ENCODE measurements at places on chromosomes 5 and 9. TPM values are rescaled to one million over a fixed set of nuclear protein-coding genes. Genes with fewer than 3 reads are reported as not detected.

HMCN2 gene
- total RNA-seq, result not detected

CRAT gene
- total RNA-seq, result 55.4 TPM

PCDHA4 gene
- not detected for total RNA-seq

PCDHA3 gene
- not detected for total RNA-seq

PPP1R2B gene
- total RNA-seq, result 0.11 TPM

PAEP gene
- total RNA-seq, result not detected

RNF208 gene
- total RNA-seq, result not detected

TXNDC8 gene
- total RNA-seq, result not detected

DBH gene
- not detected for total RNA-seq

ANP32B gene
- 11.2 TPM for total RNA-seq

ADRB2 gene
- total RNA-seq, result not detected

ST8SIA4 gene
- under 0.01 TPM for total RNA-seq

BHMT2 gene
- total RNA-seq, result 4.4 TPM

VAV2 gene
- 9.0 TPM for total RNA-seq

SLC6A3 gene
- not detected for total RNA-seq

LSM11 gene
- 2.1 TPM for total RNA-seq

DNM1 gene
- total RNA-seq, result 12.1 TPM

DMRT3 gene
- total RNA-seq, result not detected

ANKDD1B gene
- total RNA-seq, result not detected

TAF1L gene
- not detected for total RNA-seq

NUTM2G gene
- not detected for total RNA-seq

NINJ1 gene
- 24.9 TPM for total RNA-seq

PLEKHG4B gene
- total RNA-seq, result not detected

PHF24 gene
- not detected for total RNA-seq

SPATA31E1 gene
- total RNA-seq, result not detected

CANX gene
- total RNA-seq, result 488 TPM

KCNV2 gene
- total RNA-seq, result not detected

C9orf153 gene
- total RNA-seq, result not detected

MARCOL gene
- not detected for total RNA-seq

PLK2 gene
- total RNA-seq, result 92.3 TPM

TAS2R1 gene
- total RNA-seq, result not detected

PCDHA9 gene
- not detected for total RNA-seq

EFNA5 gene
- total RNA-seq, result not detected

ZNF883 gene
- 6.6 TPM for total RNA-seq

INSL6 gene
- not detected for total RNA-seq

ADAMTS16 gene
- 0.13 TPM for total RNA-seq

PCDHA6 gene
- 0.22 TPM for total RNA-seq

OCLN gene
- 0.76 TPM for total RNA-seq

SAXO1 gene
- not detected for total RNA-seq

PRDM9 gene
- total RNA-seq, result not detected

All from GM23248 (cell line).